WTC11 (cell line): ENCODE measurements at places on chromosomes 1 and 21. TPM values are rescaled to one million over a fixed set of nuclear protein-coding genes. Genes with fewer than 3 reads are reported as not detected.

DNA sequence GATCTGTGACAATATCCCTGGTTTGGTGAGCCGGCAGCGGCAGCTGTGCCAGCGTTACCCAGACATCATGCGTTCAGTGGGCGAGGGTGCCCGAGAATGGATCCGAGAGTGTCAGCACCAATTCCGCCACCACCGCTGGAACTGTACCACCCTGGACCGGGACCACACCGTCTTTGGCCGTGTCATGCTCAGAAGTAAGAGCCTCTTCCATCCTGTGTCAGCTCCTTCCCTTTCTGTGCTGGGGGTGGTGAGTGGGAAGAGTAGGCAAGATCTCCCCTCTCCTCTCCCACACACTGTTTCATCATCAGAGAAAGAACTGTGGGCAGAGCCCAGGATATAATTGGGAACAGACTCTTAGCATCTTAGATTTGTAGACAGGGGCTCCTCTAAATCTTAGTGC lies 6.1 kb downstream of the WNT2B start:
- H3K27me3 ChIP-seq, result peaks cover 36% of the 10 kb centered on the region
- DNase-seq, result no peak
- H3K27ac ChIP-seq, result no peak overlapping the region
- peaks cover 22% of the 10 kb centered on the region for H3K4me1 ChIP-seq

- H3K36me3 ChIP-seq, result no peaks in the 10 kb centered on the region
- no peak overlapping the region for H3K4me3 ChIP-seq
- H3K27me3 ChIP-seq, result peaks cover 74% of the 10 kb centered on the region
- peaks cover 28% of the 10 kb centered on the region for H3K4me1 ChIP-seq
Observed at GRCh38 chr1:68280286-68280685, 48.0 kb upstream of the WLS start.

GRCh38 chr1:227459326-227459841 lies 104.0 kb upstream of the ZNF678 start:
- no peaks in the 10 kb centered on the region; the same call in 1 of the 2 replicates for H3K27me3 ChIP-seq
- H3K36me3 ChIP-seq, result no peaks in the 10 kb centered on the region
- H3K27ac ChIP-seq, result no peak overlapping the region
- peaks cover 3% of the 10 kb centered on the region; the same call in 1 of the 2 replicates for H3K4me1 ChIP-seq

DNA sequence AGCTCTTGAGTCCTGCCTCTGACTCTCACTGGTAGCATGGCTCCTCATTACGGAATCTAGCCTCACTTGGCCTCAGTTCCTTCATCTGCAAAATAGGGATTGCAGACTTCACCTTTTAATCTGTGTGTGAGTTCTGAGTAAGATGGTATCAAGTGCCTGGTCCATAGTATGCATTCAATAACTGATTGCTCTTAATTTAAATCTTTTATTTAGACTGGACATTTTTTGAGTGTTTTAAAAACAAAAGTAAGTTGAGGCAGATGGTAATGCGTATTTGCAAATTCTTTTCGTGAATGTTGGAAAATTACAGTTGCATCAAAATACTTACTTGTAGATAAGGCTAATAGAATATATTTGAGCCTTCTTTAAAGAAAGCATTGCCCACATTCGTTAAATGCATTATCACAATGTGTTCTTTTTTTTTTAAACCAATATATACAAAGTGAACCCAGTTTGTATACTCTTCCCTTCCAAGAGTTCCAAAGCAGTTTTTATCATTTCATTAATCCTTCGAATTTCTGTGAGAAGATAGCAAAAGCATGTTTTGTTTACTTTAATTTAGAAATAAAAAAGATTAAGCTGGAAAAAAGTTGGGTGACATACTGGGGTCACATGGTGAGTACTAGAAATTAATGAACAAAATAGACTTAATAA lies 8.1 kb downstream of the DNM3 start:
- peaks cover 6% of the 10 kb centered on the region for H3K4me1 ChIP-seq
- no peak overlapping the region for H3K27ac ChIP-seq
- no peak overlapping the region for H3K4me3 ChIP-seq

- no peak for DNase-seq
- no peak overlapping the region for H3K4me3 ChIP-seq
- H3K27ac ChIP-seq, result no peak overlapping the region
- peaks cover 13% of the 10 kb centered on the region for H3K4me1 ChIP-seq
- no peaks in the 10 kb centered on the region for H3K27me3 ChIP-seq
Observed at GRCh38 chr1:214071469-214071868, 83.7 kb downstream of the PROX1 start.

GRCh38 chr1:32427264-32427963 lies 33.2 kb upstream of the BSDC1 start:
- no peaks in the 10 kb centered on the region; the same call in 1 of the 2 replicates for H3K27me3 ChIP-seq
- no peak overlapping the region for H3K4me3 ChIP-seq
- H3K4me1 ChIP-seq, result peaks cover 28% of the 10 kb centered on the region
- no peak for DNase-seq
- no peak overlapping the region for H3K27ac ChIP-seq

DNA sequence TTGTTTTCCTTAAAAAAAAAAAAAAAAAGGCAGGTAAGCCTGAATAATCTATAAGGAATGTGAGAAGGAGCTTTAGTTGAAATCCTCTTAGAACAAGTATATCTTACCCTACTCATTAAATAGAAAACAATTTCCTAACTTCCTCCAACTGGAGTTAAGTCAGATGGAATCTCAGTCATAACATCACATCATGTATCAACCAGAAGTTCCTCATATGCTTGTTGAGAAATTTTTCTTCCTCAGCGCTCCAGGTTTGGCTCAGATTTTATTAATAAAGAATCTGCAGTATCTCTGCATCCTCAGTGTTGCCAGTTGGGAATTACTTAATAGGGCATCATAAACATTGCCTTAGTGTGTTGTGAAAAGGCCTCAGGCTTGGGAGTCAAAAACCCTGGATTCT lies 37.6 kb downstream of the DUSP10 start:
- H3K27me3 ChIP-seq, result no peaks in the 10 kb centered on the region
- no peak overlapping the region for H3K27ac ChIP-seq
- H3K4me3 ChIP-seq, result no peak overlapping the region
- peaks cover 3% of the 10 kb centered on the region; the same call in 1 of the 2 replicates for H3K36me3 ChIP-seq
- DNase-seq, result no peak

DNA sequence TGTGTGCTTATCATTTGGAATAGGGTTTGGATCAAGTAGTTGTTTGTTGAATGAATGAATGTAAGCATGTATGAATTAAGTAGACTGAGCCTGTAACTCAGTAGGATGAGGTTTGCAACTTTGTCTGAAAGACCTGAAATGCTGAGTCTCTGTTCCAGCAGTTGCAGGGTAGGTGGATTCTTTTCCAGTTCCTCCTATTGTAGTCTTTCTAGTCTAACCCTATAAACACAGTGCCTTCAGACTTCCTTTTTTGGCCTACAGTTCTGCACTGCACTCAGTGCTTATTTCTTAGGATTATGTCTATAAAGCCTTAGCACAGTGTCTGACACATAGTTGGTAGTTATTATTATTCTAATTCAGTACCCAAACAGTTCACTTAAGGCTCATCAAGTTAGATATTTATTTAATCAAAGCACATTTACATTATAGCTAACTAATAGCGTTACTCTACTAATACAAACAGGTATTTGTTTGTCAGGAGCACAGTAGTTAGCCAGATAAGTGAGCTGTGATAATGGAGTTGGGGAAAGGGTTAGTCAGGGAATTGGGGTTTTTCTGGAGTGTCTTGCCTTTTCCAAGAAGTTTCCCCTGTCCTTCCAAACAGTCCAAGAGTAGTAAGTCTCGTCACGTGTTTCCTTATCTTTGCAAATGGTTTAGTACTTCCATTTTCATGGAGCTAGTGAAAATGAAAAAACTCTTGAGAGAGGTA lies 45.0 kb downstream of the ABCD3 start:
- no peak for DNase-seq
- H3K27ac ChIP-seq, result peak overlapping the region; percentile 6; the same call in 1 of the 2 replicates
- no peaks in the 10 kb centered on the region; the same call in 1 of the 2 replicates for H3K27me3 ChIP-seq
- no peak overlapping the region for H3K4me3 ChIP-seq

- H3K4me1 ChIP-seq, result peaks cover 21% of the 10 kb centered on the region
- no peak for DNase-seq
- peaks cover 91% of the 10 kb centered on the region for H3K27me3 ChIP-seq
- H3K4me3 ChIP-seq, result no peak overlapping the region
Observed at GRCh38 chr1:96488777-96489176, 232.8 kb upstream of the PTBP2 start.

DNA sequence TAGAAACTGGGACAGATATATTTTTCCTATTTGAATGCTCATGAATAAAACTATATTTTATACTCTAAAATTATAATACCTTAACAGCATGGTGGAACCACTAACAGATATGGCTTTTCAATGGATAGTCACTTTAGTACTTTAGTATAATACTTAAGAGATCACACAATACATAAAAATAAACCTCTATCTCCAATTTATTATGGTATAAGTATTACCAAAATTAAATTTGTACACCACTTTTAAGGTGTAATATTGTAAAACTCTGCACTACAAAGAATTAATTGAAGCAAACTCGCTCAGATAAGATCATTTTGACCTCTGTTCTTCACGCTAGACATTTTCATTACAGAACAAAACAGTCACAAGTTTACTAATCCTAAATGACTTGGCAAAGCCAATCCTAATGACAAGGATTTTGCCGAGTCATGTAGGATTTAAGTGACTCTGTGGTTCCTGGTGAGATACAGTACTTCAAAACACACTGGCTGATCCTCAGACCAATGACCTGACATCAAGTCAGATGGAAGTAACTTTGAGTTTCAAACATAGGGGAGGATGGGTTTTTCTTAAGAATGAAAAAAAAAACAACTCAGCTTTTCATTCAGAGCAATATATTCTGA lies 200.6 kb downstream of the SMYD3 start:
- peaks cover 6% of the 10 kb centered on the region for H3K4me1 ChIP-seq
- H3K4me3 ChIP-seq, result no peak overlapping the region
- H3K27me3 ChIP-seq, result no peaks in the 10 kb centered on the region
- no peak for DNase-seq
- peak overlapping the region; percentile 11; the same call in 1 of the 2 replicates for H3K27ac ChIP-seq
- no peaks in the 10 kb centered on the region for H3K36me3 ChIP-seq

DNA sequence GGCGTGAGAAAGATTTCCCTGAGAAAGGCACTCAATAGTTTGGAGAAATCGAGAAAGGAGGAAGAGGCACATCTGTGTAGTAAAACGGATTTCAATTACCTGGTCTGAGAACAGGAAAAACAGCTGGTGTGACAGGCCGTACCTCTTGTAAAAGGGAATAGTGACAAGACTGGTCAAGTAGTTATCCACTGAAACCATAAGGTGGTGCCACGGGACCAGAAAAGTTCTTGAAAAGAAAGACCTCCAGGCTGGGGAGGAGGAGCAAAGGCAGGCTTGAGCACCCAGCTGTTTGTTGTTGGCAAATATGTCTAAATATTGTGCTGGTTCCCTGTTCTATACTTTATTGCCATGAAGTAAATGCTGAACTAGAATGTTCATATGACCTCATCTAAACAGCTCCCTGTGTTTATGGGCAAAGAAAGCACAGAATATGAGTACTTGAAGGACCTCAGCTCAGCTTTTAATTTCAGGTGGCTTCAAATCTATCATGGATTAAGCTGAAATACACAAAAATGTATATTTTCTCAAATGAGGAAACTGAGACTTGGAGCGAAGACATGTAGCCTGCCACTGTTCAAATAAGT lies 4.0 kb downstream of the HAO2 start:
- H3K27ac ChIP-seq, result peak overlapping the region; percentile 3; the same call in 1 of the 2 replicates
- H3K27me3 ChIP-seq, result peaks cover 3% of the 10 kb centered on the region; the same call in 1 of the 2 replicates
- H3K4me3 ChIP-seq, result no peak overlapping the region
- H3K4me1 ChIP-seq, result peaks cover 36% of the 10 kb centered on the region
- H3K36me3 ChIP-seq, result no peaks in the 10 kb centered on the region

PEX11B gene
- 10.9 to 12.5 TPM (median 11.8 TPM) in 3 replicates for total RNA-seq

NTMT2 gene
- 0.24 to 0.44 TPM (median 0.44 TPM) in 3 replicates for total RNA-seq

MAP1LC3C gene
- total RNA-seq, result 1.5 to 3.0 TPM (median 2.1 TPM) in 3 replicates

GIPC2 gene
- total RNA-seq, result 0.83 to 1.6 TPM (median 1.1 TPM) in 3 replicates

SPRR2A gene
- total RNA-seq, result not detected in 3 replicates

ORC1 gene
- 33.6 to 45.2 TPM (median 34.0 TPM) in 3 replicates for total RNA-seq

NEXN gene
- 1.4 to 2.5 TPM (median 1.6 TPM) in 3 replicates for total RNA-seq
